ENCODE measurements at places on chromosomes 6 and 20.

GRCh38 chr6:107030151-107030550 lies 2.2 kb downstream of the MTRES1 start:
- no peak for DNase-seq

- no peak for DNase-seq
Measured at GRCh38 chr20:40939667-40940066, 89.0 kb upstream of the TOP1 start.

DNA sequence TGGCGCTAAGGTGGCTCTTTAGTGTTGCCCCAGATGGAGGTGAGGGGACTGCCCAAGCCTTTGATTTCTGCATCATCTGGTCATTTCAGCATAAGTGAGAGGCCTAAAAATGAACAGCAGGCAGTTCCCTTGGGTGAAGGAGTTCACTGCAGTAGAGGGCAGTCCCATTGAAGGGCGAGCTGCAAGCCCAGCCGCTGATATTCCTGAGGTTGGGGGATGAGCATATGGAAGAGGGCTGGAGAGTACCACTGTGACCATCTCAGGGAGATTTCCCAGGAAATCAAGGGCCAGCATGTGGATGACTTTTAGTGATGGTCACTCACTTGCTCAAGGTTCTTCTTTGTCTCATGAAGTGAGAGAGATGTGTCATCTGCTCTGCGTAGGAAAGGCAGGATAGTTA lies 9.3 kb downstream of the TOX2 start:
- DNase-seq = no peak

- DNase-seq = no peak
Measured at GRCh38 chr20:39799366-39799965, 837.3 kb downstream of the DHX35 start.

DNA sequence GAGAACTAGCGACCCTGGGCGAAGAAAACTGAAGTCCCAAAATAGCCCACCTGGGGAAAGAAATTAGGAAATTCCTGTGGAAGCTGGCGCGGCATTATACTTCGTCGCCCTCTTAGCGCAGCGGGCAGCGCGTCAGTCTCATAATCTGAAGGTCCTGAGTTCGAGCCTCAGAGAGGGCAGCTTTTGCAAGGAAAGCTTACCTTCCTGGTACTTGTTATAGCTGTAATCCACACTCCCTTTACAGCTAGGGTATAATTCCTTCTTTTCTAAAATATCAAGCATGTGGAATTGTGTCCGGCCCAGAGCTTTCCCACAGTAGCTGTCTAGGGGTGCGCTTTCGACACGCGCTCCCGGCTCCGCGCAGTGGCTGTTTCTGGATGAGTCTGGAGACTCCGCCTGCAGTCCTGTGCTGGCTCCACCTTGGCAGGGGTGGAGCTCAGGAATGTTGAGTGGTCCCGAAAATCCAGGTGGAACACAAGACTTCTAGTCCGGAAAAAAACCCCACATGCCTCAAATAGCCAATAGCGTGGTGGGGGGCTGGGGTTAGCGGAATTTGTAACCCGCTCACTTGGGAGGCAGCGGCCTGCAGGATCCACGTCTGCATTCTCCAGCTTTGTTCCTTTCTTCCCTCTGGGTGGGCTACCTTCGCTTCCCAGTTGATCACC lies 83.7 kb upstream of the ZNF322 start:
- peak; percentile 34 for DNase-seq

DNA sequence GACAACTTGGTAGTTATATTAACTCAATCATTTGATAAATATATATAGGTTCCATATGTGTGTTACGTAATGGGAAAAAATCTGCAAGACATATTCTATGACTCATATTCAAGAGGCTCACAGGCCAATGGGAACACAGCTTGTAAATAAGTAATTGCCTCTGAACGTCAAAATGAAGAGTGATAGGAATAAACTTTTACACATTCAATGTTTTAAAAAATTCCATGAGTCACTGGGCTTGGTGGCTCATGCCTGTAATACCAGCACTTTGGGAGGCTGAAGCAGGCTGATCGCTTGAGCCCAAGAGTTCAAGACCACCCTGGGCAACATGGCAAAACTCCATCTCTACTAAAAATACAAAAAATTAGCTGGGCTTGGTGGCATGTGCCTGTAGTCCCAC lies 209.4 kb upstream of the MCHR2 start:
- no peak for DNase-seq

GRCh38 chr20:41245086-41245707 lies 72.3 kb downstream of the ZHX3 start:
- DNase-seq = no peak

GRCh38 chr6:154548130-154548830 lies 37.8 kb upstream of the CNKSR3 start:
- no peak for DNase-seq

DNA sequence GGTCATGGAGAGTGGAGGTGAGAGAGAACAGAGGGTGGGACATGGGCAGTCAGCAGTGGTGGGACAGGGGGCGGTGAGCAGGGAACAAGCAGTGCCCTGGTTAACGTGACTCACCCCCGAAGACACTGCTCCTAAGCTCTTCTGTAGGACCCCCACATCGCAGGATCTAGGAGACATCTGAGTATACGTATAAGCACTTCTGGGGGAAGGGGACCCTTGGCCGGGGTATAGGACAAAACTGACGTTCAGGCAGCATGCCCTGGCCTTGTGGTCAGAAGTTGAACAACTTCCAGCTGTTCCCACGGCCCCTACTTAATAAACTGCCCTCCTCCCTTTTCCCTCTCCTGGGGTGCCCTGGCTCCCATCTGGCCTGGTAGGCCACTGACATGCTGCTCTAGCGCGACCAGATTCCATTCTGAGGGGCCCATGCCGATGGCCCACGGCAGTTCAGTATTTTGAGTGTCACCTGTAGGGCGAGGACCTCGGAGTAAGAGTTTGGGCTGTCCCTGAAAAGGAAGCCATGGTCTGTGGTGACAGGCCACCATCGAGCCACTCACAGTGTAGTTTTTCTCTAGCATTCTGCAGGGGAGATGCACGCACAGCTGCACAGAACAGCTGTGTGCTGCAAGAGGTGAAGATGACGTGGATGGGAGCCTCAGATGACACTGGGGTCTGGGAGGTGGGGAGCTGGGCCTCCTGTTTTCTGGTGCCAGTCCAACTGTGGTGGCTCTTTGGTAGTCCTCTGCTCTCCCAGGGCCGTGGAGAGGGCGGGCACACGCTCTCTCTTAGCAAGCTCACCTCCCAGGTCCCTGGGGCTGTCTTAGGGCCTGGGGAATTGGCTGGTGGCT lies 38.4 kb downstream of the PPP1R3G start:
- DNase-seq = no peak

DNA sequence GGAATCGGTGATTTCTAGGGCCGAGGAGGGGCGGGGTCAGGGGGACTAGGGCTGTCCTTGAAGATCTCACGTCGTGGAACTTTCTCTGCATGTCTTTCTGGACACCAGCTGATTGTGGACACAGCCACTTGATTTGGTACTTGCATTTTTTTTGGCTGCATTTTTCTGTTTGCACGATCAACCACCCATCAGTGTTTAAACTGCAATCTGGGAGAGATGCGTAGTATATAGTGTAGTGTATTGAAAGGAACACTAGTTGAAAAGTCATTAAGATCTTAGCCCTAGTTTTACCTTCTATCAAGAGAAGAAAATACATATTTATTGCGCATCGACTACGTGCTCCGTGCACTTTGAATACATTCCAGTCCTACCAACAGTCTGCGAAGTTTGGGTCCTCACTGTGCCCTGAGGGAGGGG lies 657 bp downstream of the NT5DC1 start:
- no peak for DNase-seq

DNA sequence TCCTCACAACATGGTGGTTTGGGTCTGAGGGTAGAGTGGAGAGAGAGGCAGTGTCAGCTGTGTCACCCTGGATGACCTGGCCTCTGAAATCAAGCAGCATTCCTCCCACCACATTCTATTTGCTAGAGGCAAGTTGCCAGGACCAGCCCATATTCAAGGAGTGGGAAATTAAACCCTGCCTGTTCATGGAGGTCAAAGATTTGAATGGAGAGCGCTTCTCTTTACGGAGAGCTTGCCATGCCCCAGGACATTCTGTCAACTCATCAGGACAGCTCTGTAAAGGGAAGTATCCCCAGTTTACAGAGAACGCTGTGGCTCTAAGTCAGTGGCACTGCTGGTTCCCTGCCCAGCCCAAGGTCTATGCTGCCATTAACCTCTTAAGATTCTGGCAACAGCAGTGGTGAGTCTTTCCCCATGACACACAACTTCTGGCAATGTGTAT lies 90.0 kb upstream of the INSM1 start:
- no peak for DNase-seq

GRCh38 chr6:25640446-25640845 lies 11.6 kb upstream of the SCGN start:
- DNase-seq = no peak

- no peak for DNase-seq
Measured at GRCh38 chr6:445571-446417, 54.2 kb downstream of the IRF4 start.

GRCh38 chr6:75044846-75045245 lies 161.0 kb downstream of the COL12A1 start:
- DNase-seq = no peak

- DNase-seq = no peak
Measured at GRCh38 chr6:2947445-2947844, 23.9 kb downstream of the SERPINB6 start.

GRCh38 chr20:10216146-10216791 lies 2.4 kb upstream of the SNAP25 start:
- no peak for DNase-seq

DNA sequence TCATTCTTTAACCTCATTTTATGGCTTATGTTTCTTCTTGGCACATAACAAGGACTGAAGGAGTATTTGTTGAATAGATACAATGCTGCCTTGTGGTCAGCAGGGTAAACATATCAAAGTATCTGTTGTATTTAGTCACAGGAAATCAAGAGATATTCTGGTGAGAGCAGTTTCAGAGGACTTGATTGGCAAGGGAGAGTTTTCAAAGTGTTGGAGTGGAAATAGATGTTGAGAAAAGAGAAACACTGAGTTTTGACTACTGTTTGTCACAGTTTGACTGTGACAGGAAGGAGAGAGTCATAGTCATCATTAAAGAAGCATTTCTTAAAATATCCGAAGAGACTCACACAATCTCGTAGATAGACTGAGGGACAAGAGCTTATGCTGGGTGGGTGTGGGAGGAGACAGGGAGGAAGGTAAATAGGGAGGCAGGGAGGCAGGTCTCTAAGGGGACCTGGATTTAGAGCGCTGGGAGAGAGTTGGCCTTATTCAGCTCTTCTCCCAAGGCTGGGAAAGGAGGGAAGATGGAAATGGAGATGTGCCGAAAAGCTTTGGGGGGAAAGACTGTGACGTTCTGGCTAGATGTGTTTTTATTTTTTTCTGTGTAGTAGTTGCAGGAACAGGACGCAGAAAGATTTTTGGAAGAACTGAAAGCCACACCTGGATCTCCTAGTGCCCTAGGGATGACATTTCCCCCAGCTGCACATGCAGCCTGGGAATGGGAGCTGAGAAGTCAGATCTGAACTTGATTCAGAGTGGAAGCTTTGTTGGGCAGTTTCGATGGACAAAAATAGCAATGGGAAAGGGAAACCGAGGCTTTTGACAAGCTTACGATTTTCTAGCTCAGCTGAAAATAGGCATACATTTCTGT lies 65.0 kb upstream of the IFNGR1 start:
- DNase-seq = no peak

DNA sequence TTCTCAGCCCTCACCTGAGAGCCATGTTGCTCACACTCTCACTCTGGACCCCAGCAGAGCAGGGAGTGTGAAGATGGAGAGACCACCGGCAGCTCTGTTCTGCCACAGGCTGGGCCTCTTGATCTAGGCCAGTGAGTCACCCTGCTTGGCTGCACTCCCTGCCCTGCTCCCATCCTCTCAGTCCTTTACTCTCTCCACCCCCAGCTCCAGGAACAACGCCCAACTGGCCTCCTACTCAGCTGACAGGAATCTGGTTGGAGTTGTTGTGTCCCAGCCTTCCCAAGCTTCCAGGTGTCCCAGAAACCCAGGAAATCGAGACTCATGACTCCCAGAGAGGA lies at the start of gene PSORS1C1:
PSORS1C1 (plus strand) TSS at position 260 of the 338 bp plus-strand sequence. CDS start 14,833 bp downstream, outside the sequence.
- DNase-seq = no peak

DNA sequence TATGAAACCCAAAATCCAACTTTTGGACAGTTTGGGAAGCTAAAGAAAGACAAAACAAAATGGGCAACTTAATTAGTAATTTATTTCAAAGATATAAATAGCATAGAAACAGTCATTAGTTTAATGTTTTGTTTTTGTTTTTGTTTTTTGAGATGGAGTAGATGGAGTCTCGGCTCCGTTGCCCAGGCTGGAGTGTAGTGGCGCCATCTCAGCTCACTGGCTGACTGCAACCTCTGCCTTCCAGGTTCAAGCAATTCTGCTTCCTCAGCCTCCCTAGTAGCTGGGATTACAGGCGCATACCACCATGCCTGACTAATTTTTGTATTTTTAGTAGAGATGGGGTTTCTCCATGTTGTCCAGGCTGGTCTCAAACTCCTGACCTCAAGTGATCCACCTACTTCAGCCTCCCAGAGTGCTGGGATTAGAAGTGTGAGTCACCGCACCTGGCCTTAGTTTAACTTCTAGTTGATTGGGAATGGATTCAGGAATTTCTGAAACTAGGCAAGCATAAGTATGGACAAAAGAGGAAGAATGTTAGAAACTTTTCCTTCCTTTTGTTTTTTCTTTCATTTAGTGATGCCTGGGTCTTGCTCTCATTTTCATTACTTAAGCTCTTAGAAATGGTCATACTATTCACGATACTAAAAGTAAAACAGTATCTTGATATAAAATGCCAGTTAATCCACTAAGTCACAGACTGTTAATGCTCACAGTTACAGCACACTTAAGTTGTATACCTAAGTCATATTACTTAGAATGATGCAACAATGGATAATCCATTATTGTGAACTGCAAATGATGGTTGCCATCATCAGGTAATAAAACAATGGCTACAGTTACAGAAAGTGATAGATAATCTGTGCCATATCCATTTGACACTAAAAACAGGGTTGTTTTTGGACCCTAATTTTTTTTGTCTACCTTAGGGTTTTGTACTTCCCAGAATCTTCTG lies 8.2 kb downstream of the SENP6 start:
- no peak for DNase-seq

DNA sequence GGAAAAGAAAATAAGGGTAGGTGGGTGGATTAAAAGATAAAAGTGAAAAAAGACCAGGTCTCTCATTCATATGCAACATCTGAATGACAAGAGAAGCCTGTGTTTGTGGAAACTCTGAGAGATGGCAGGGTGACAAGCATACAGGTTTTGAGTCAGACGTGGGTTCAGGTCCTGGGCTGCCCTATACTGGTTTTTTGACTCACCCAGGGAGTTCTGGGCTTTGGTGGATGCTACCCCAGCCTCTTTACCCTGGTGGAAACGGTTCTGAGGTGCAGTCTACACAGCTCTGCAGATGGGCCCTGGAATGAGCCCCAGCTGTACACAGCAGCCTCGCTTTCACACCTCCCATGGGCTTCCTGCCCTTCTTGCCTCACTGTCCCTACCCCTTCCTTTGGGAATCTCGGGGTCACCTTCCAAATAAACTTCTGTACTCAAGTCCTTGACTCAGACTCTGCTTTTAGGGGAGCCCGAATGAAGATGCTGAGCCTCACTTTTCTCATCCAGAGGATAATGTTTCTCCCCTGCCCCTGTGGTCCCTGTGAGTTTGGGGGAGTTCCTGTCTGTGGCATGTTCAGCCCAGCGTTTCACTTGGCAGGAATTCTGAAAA lies 77.7 kb upstream of the CLDN20 start:
- DNase-seq = peak; percentile 62

All from stimulated activated effector memory CD8-positive, alpha-beta T cell treated with anti-CD3 and anti-CD28 coated beads, Interleukin-12 subunit alpha, Interleukin-12 subunit beta, amount 100 ng/mL, for 72 hours (primary cell).